ENCODE measurements at places on chromosomes 12 and 14.

GRCh38 chr12:120110550-120111501, 5.7 kb downstream of the RAB35 start:
- no peak for DNase-seq

GRCh38 chr14:74571901-74572725, 39.9 kb downstream of the LTBP2 start:
- no peak for DNase-seq

- no peak for DNase-seq
These were observed 234.5 kb downstream of the IPO8 start for GRCh38 chr12:30461026-30461615.

DNA sequence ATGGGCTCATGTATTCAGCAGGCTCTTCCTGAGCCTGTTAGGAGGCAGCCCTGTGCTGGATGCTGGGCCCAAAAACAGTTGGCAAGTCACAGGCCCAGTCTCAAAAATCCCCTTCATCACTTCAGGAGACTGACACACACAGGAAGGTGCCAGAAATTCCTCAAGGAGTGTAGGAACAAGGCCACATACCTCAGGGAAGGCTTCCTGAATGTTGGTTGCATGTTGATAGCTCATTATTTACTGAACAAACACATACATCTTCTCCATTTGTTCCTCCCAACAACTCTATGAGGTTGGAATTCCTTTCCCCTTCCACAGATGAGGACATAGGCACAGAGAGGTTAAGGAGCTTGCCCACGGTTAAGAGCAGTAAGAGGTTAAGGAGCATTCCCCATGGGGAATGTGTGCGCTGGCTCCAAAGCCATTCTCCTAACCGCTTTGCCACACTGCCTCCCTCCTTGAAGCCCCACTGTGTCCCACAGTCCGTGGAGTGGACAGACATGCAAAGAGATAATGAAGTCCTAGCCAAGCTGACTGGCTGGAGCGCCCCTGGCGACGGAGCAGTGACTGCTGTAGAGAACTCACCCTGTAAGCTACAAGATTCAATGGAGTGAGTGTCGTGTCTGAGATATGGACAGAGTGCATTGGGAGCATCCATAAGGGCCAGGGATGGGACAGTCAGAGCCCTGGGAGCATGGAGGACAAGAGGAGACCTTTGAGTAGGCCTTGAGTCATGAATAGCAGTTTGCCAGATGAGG, 3.3 kb downstream of the HHIPL1 start:
- no peak for DNase-seq

DNA sequence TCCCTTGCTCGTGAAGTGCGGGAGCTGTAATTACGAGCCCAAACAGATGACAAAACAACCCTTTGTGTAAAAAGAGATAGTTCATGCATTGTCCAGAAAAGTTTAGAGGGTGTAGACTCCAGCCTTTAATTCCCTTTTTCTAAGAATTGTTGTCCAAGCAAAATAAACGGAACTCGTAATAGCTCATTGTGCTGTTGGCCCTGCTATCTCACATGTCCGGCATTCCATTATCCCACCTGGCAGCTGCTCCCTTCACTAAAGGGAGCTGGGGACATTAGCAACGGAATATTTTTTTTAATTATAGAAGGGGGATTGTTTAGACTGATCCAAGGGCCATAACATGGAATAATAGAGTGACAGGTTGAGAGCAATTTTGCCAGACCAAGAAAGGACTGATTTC, 277.5 kb upstream of the TBX3 start:
- no peak for DNase-seq

- DNase-seq: no peak
These were observed 161.2 kb downstream of the RERGL start for GRCh38 chr12:17928708-17929366.

GRCh38 chr14:60356906-60357550, 108.0 kb downstream of the PPM1A start:
- peak; percentile 32 for DNase-seq

GRCh38 chr12:100171248-100171647, 28.6 kb upstream of the BLTP3B start:
- no peak for DNase-seq

GRCh38 chr14:68881396-68881795, 88.5 kb upstream of the ZFP36L1 start:
- DNase-seq: no peak

GRCh38 chr14:31886156-31886835, 190.8 kb upstream of the ARHGAP5 start:
- DNase-seq: no peak

DNA sequence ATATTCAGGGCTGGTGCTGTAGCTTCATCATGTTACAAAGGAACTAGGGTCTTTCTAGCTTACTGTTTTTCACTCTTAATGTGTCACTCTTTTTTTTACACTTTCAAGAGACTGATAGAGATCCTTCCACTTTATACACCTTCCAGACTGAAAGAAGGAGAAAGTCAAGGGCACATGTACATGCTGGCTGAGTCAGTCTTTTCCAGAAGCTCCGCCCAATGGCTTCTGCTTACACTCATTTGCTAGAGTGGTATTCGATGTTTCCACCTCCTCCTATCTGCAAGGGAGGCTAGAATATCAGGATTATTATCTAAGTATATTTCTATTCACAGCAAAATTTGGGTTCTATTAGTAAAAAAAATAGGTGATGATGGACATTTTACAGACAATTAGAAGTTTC, 325.8 kb upstream of the OR4E1 start:
- DNase-seq: no peak

GRCh38 chr12:114799574-114800487, 115.9 kb upstream of the TBX3 start:
- DNase-seq: no peak

DNA sequence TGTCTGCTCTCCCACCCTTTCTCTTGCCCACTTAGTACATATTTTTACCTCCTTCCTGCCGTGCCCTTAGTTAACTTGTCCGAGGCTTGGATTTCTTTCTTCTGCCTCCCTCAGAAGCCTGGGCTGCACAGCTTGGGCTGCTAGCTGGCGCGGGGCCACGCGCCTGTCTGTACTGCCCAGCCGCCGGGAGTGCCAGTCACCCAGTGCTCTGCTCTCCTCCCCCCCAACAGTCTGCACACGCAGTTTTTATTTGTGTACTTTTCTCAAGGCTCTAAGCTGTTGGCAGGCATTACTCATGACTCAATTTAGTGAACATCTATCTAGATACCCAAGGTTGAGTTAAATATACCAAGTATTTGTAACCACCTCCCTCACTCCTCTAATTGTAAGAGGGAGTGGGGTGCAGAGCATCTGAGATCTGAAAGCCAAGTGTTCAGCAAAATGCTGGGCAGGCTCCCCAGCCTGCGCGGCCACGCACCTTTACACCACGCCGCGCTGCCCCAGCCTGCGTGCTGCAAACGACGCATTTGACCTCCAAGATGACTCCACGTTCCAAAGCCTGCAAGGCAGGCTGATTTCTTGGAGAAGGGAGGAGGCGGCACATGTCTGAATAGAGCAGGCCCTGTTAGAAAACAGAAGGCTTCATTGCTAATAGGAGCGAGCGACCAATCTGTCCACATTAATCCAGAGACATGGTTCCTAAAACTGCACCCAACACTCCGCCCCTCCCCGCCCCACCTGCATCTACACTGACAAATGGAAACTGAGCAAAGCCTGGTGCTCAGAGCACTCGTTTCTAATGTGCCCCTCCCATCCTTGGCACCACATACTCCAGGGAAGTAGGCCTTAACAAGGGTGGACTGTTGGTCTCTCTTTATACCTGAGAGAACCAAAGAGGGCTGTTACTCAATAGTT, 18.2 kb upstream of the CACNA2D4 start:
- peak; percentile 6 for DNase-seq

- no peak for DNase-seq
These were observed 918.0 kb downstream of the AACS start for GRCh38 chr12:125983094-125983783.

DNA sequence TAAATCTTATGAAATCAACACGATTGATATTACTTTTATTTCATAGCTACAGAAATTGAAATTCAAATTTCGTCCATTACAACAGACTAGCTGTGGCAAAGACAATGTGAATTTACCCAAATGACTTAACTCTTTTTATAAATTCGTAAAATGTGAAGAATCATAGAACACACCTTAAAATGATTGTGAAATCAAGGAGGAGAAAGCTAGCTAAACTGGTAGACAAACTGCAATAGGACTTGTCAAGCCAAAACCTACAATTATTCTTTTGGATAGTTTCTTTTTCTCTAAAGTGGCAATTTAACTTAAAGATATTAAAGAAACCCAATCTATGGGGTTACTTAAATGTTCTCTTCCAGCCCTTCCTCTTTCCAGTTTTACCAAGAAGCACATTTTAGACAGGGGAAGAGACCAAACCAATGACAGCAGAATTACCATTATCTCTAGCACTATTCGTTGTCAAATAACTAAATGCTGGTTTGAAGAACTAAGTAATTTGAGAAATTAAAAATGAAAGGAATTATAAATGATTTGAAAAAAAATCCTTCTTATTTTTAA, 807 bp upstream of the SLC16A7 start:
- DNase-seq: no peak

DNA sequence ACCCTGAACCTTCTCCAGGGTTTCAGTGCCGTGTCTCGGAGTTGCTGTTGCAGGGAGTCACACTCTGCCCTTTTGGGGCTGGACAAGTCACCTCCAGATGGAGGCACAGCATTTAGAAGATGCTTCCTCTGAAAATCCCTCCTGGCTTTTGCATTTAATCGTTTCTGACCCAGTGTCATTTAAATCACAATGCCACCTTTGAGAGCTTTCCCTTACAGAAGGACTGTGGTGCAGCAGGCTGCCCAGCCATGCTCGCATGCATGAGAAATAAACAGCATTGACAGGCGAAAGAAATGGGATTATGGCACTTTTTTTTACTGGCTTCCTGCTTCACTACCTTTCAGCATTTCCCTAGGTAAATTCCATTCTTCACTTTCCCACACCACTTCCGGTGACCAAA, 113.4 kb upstream of the DYRK2 start:
- DNase-seq: no peak

DNA sequence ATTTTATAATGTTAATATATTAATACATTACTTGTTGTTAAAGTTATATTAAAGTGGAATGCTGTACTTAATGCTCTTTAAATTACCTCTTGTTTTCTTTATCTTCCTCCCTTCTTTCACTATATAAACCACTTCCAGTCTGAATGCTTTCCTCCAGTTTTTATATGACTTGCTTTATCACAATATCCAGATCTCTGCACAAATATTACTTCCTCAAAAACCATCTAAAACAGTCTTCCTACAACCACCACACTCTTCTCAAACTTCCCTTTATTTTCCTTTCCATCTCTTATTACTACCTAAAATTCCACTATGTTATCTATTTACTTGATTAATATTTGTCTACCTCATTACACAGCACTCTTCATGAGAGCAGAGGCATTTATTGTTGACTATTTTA, 956.6 kb downstream of the LRFN5 start:
- DNase-seq: no peak

DNA sequence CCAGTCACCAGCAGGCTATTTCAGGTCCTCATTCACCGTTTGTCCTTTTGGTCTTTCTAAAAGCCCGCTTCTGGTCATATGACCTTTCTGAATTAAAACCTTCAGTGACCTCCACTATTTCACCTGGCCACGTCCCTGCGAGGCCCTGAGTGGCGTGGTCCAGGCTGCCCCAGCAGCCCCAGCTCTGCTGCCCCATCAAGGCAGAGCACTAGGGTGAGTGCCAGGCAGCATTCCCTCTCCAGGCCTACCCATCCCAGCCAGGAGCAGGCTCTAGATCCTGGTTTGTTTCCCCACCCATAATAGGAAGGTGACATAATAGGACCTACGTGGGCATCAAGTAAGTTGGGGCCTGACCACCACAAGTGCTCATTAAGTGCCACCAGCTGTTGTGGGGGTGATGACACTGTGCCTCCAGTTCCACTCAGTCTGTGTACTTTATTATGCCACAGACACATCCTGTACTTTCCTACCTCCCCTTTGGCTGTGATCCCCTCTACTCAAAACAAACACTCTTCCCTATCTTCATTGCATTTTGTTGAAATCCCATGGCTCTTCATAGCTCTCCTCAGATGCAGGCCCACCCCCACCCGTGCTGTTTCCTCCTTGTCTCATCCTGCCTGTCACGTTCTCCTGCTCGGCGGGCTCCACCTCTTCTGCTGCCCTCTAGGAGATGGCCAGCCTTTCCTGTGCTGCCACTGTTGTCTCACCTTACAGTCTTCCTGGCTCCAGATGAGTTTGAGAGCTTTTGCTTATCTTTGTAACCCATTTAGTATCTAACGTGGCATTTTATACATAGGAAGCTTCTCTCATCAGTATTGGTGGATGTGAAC, 21.4 kb downstream of the CKB start:
- no peak for DNase-seq

- DNase-seq: no peak
These were observed 105.4 kb downstream of the DENND5B start for GRCh38 chr12:31485571-31485970.

GRCh38 chr12:84507956-84508850, 404.4 kb downstream of the SLC6A15 start:
- DNase-seq: no peak

DNA sequence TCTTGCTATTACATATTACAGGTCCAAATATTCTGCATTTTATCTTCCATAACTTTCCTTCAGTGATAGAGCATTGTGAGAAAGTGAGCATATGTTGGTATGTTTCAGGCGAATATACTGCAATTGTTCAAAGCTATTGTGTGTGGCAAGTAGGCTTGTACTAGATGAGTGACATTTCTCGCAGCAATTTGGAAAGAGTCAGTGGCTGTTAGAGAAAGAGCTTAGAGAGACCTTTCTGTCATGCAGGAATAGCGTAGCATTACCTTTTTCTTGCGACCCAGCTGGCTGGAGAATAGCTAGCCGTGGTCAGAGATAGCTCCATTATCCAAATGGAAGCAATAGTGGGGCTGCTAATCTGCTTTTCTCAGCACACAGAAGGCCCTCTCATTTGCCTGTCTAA, 678.5 kb upstream of the FOXG1 start:
- no peak for DNase-seq

DNA sequence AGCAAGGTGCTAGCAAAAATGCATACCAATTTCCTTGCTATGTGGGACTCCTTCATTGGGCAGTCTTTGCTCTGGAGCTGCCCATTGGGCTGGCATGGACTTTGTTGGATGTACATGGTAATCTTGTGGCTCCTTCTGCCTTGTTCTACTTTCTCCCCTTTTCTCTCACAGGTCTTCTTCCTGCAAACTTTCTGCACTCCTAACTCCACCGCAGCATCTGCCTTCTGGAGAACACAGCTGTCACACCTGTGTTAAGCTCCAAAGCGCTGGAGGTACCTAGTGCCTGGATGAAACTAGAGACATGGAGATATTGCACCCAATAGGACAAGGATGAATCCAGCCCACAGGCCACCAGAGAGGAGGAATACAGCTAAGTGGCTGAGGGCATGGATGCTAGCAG, 60.7 kb upstream of the CCND2 start:
- DNase-seq: no peak

Measured in NCI-H2081 treated with DMSO at 0.1 percent for 48 hours (cell line).